NCI-H510A (cell line): ENCODE measurements at places on chromosomes 5 and 9.
A peak's percentile ranks its signal among the peaks of the same experiment; 100 is the strongest.

GRCh38 chr5:346229-346935 lies 24.9 kb downstream of the AHRR start:
- no peak for DNase-seq

- no peak for DNase-seq
Observed at GRCh38 chr5:65440456-65440855, 41.3 kb downstream of the ADAMTS6 start.

GRCh38 chr9:36470643-36471290 lies 70.7 kb upstream of the RNF38 start:
- DNase-seq, result no peak

DNA sequence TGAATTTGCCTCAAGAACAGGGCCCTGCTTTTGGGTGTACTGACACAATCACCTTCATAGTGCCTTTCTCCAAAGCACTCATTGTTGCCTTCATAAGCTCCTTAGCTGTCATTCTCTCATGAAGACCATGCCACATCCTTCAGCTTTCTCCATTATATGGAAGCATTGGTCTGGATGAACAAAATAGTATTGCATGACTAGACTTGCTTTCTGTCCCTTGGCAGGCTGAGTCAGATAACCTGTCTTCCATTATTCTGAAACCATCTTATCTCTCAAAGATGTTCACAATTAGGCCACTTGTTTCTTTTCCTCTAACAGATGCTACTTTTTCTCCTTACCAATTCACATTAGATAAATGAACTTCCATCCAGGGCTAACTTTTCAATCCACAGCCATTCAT lies 297.9 kb downstream of the IRX1 start:
- DNase-seq, result no peak

DNA sequence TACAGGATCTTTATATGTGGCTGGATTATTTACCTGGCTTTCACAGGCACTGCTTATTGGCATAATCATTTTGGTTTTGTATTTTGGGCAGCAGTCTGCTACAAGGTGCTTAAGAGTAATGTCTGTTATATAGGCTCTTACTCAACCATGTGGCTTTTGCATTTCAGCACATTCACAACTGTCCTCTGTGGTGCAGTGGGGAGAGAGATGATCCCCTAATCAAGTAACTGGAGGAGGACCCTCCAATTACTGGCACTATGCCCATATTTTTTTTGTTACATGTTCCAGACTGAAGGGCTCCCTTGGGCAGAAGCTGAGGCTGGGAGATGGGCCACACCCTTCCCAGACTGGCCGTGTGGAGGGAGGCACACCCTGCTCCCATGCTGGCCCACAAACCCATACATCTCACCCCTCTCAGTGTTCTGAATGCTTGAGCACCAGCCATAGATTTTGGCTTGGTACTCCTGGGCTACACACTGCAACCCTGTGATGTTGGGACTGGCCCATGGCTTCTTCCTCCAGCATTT lies 173.5 kb downstream of the FAM174A start:
- DNase-seq, result no peak

DNA sequence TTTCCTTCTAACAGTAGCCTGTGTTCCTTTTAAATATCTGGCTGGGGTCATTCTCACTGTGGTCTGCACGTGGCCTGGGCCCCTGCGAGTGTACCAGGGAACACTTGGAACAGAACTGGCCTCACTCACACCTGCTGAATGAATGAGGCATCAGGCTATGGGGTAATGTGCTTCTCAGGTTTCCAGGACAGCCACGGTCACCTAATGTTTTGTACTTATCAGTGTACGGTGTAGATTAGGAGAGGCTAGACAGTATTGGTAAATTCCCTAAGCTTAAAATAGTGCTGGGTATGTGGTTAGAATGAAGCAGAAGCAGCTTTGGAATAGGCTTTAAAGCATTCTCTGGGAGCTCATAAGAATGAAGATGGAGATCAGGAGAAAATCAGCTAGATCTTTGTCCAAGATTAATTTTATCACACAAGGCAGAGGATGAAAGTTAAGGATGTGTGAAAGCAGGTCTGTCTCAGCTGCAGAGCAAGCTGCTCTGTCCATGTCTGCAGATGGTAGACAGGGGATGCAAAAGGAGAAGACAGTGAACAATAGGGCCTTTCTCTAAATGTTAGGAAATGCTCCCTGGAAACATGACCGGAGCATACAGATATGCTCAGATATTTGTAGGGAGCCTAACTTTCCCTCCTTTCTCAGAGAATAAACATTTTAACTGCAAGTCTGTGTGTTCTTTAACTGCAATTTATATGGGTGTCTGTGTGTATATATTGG lies 267.5 kb downstream of the NR3C1 start:
- no peak for DNase-seq

DNA sequence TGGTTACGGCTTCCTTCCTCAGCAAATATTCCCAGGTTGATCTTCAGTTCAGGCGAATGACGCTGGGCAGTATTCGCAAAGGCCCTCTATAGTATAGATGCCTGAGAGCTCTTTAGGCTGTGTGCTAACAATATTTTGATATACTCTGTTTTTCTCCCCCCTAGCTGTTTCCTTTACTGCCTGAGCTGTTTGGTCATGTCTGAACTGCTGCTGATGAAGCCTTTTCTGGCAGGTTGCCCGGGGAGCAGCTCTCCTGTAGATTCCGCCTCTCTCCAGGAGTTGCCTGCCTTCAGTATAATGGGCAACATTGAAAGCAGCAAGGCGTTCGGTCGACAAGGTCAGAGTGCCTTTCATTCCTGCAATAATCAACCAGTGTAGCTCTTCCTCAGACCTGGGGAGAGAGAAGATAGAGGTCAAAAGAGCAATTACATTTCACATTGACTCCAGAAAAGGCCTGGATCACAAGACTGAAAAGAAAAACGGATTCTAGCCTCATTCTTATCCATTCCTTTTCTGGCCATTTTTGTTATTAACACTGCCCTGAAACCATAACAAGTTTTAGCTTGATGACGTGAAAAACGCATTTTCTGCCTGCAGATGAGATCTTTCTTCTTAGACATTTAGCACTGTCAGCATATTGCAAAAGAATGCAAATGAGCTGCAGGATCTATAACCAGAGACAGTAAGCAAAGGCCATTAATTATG lies 60.1 kb upstream of the ZNF608 start:
- peak; percentile 71 for DNase-seq

- no peak for DNase-seq
Observed at GRCh38 chr9:11199335-11199734, 586.5 kb upstream of the PTPRD start.

GRCh38 chr5:164002214-164002613 lies 496.8 kb downstream of the MAT2B start:
- no peak for DNase-seq

- no peak for DNase-seq
Observed at GRCh38 chr9:133384736-133385321, 8.7 kb downstream of the STKLD1 start.

DNA sequence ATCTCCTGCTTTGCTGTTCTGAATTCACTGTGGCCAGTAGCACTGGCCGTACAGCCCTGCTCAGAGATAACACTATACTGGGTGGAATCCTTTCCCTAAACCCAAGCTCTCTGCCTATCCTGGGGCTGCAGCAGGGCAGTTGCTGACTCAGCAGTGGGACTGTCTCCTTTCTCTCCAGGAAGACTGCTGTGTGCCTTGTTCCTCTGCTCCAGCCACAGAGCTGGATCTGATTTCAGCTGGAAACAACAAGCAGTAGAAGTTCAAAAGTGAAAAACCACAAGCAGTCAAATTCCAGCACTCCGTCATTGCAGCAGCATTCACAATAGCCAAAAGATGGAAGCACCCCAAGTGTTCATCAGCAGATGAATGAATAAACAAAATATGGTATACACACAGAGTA lies 105.0 kb downstream of the FBXL7 start:
- no peak for DNase-seq

GRCh38 chr5:102715082-102715807 lies 39.9 kb upstream of the PAM start:
- DNase-seq, result no peak

- DNase-seq, result no peak
Observed at GRCh38 chr9:104997536-104997935, 69.6 kb upstream of the ABCA1 start.

DNA sequence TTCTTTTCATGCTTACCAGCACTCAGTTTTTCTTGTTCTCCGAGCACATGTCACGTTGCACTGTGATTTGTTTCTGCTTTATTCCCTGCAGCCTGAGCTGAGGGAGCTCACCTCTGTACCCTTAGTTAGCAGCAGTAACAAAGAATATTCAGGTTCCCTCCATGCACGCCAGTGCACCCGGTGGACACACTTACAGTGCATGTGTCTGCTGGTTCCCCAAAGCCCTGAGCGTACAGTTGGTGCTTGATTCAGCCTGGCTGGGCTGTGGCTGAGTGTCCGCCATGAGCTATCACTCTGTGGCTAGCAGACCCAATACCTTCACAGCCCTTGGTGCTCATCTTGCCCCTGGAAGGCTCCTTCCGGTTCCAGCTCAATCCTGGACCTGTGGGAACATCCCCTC lies 93.5 kb downstream of the MVB12B start:
- no peak for DNase-seq

DNA sequence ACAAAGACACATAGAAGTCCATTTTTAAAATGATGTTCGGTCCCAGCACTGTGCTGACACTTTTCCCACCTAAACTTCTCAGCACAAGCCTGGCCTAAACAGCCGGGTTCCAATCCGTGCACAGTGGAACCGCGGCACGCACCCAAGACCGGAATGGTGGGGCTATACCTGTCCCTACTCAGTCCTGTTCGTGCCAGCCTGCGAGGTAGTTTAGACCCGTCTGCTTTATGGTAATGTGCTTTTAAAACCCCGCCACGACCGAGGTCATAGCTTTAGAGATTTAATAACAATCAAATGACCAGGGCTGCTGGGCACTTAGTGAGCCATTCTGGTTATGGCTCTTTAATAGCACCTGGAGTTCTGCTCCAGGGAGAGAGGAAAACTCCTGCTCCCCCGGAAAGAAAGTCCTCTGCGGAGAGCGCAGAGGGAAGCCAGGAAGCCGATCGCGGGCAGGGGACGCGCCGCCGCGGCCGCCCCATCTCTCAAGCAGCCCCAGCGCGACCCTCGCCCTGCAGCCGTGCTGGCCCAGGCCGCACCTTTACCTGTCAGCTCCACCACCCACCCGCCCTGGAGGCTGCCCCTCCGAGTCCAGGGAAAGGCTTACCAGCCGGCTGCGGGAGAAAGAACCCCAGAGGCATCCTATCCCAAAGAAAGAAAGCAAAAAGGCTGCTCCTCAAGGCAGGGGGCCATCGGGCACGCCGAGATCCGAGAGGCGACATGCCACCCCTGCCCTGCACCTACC lies 511 bp downstream of the ARL15 start:
- peak; percentile 36 for DNase-seq

DNA sequence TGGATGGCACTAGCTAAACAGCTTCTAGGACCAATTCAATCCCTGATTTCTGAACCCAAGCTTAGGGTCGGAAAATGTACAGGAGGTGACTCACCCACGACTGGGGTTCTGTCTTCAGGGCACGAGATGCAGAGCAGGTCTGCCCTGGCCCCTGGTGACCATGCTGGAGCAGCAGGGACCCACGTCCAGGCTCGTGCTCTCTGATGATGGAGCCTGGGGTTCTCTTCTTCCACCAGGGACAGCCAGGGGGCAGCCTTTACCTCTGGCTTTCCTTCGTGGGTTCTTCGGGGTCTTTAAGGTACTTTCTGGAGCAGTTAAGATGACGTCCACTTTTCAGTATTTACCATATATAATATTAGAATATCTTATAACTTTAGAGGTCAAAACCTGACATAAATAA lies 2.1 kb downstream of the CFAP77 start:
- no peak for DNase-seq

DNA sequence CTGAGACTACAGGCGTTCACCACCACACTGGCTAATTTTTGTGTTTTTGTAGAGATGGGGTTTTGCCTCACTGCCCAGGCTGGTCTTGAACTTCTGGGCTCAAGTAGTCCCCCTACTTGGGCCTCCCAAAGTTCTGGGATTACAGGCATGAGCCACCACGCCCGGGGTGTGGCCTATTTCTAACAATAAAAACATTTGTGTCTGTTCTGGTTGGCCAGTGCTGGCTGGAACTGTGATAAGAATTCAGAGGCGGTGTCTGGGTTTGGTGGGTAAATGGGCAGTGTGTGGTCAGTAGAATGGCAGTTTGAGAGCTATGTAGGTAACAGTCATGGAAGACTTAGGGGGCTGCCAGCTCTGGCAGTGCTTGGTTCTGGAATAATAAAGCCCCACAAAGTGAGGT lies 46.9 kb upstream of the SYNPO start:
- no peak for DNase-seq

DNA sequence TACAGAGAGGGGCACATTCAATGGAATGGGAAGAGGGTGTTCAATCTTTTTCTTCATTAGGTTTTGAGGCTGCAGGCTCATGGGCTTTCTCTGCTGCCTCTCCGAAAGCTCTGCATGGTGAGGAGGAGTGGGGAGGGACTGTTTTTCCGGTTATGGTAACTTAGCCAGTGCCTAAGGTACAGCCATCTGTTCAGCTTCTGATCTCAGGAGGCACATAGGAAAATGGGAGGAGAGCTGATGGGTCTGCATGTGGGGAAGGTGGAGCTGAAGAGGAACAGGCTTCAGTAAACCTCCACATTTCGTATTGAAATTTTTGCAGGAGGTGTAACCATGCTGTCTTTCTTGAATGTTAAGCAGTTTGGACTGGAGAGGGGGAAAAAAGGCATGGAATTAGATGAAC lies 1020.4 kb upstream of the WWC1 start:
- no peak for DNase-seq

DNA sequence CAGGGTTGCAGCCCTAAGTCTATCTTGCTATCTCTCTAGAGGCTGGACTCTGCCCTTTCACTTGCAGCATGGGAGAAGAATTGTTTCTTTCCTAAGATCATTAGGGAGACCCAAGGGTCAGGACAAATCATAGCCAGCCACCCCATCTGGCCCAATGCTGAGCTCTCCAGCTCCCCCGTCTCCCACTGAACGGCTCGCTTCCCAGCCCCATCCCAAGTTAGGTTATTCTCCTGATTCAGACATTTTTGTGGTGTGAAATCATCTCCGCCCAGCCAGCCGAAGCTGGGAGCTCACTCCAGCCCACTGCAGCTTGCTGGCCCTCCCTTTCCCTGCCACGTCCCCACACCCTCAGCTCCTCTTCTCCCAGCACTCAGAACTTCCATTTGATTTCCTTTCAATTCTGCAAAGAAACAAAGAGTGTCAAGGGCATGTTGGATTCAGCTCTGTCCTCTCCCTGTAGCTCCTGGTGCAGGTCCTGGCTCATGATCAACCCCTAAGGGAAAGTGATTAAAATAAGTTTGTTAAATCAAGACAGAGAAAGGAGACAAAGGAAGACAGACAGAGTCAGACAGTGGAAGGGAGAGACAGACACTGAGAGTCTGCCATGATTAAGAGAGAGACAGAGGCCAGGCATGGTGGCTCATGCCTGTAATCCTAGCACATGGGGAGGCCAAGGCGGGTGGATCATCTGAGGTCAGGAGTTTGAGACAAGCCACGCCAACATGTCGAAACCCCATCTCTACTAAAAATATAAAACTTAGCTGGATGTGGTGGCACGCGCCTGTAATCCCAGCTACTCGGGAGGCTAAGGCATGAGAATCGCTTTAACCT lies 12.6 kb upstream of the SPARC start:
- DNase-seq, result no peak
